ENCODE measurements at places on chromosomes 1 and 21.

DNA sequence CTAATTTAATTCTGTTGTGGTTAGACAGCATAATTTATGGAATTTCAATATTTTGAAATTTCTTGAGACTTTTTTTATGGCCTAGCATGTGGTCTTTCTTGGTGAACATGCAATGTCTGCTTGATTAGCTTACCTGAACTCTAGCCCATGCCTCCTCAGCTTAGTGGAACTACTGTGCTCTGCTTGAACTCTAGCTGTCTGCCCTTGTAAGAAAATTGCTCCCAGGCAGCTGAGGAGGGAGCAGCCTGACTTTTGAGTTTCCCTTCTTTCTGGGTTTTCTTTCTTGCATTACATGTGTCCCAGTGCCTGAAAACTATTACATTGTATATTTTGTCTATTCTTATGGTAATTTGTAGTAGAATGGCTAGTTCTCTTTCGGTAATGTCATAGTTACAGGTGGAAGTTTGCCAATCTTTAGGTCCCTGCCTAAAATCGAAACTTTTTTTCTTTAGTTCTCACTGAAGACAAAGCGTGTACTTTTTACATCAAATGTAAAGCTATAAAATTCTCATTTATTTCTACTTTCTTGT is 105.3 kb downstream of the MAST2 start:
- no peak for DNase-seq

GRCh38 chr1:217899614-217900013 is 268.5 kb downstream of the SPATA17 start:
- DNase-seq, result no peak

DNA sequence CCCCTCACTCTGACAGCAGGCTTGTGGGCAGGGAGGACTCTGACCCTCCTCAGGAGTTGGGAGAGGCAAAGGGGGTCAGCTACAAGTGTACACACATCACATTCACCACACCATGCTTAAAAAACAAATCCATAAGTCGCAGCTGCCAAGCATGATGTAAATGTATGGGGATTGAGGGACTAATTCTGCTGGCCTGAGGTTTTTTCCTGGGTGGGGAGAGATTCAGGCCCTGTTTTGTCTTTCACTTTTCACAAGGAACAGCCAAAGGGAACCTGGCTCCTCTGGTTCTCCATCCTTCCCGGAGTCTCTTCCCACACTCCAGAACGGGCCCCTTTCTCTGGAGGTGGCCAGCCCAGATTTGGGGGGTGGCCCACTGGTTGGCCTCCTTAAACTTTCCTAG is 1.3 kb upstream of the MTARC2 start:
- DNase-seq, result no peak

DNA sequence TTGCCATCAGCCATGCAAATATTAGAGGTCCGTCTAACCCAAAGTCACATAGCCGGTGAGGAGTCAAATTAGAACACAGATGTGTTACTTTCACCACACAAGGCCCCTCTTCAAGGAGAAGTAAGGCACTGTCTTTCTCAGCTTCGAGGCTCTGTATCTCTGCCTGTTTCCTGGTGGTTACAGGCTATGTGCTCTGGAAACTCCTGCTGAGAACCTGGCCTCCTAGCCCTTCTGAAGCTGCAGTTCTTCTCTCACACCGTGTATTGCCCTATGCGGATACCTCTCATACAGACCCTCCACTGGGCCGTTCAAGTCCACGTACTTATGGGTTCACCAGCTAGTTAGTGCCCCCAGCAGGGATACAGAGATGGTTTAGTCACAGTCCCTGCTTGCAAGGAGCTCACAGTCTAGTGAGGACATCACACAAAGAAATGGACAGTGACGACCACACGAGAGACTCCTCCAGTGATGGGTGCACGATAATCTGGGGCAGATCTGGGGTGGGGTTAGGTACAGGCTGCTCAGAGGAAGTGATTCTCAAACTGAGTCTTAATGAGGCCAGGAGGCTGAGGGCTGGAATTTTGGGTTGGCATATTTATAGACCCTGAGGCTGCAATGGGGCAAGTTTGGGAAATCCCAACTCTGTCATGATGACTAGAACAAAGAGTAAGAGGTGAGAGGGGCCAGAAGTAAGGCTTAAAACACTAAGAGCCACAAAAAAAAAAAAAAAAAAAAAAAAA is 22.8 kb upstream of the ELOA start:
- DNase-seq, result no peak

DNA sequence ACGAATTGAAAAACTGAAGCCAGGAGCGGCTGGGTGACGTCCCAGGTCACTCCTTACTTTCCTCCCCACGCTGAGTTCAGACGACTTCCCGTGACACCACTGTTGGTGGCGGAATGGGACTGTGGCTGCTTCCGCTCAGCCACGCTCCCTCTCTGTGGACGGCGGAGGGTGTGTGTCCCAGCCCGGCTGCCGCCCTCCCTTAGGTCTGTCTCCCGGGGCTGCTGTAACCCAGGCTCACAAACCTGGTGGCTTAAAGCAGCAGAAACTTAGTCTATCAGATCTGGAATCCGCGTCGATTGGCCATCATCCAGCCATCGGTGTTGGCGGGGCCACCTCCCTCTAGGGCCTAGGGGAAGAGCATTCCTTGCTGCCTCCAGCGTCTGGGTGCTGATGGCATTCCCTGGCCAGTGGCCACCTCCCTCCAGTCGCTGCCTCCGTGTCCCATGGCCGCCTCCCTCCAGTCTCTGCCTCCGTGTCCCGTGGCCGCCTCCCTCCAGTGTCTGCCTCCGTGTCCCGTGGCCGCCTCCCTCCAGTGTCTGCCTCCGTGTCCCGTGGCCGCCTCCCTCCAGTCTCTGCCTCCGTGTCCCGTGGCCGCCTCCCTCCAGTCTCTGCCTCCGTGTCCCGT is 17.5 kb downstream of the TRPM2 start:
- DNase-seq, result no peak

GRCh38 chr1:152169366-152170025 is 10.5 kb upstream of the RPTN start:
- DNase-seq, result no peak

DNA sequence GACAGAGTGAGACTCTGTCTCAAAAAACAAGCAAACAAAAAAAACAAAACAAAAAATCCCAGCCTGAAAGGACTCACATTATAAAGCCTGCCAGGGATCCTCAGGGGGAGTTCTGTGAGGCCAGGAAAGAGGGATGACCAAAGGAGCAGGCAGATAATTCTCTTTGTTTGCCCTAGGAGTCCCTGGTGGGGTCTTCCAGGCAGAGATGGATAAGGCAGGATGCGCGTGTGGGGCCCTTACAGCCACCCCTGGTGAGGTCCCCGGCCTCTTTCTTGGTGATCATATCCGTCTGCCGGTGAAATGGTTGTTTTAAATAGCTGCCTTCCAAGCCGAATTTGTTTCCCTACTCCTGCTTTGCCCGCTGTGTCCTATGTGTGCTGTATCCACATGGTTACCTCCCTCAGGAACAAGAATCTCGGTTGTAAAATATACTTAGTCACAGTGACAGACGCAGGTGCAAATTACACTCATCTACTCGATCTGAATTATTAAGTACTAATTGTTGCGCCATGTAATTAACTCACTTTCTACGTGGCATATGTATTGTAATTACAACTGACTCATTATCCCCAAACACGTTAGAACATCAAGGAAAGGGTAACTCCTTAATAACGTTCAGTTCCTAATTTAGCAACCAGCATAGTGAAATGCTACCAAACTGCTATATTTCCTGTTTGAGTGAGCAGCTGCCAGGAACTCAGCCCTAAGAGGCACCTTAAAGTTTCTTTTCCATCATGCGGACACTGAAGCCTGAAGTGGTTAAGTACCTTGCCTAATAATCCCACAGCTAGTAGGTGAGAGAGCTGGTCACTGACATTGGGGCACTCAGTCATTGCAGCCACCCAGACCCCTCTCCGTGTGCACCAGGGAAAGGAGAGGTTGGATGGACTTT is 106.4 kb downstream of the ZSCAN20 start:
- peak; percentile 37 for DNase-seq

GRCh38 chr1:110476028-110476765 is 25.2 kb downstream of the PROK1 start:
- DNase-seq, result no peak

- no peak for DNase-seq
These were observed 33.4 kb downstream of the CAPN2 start for GRCh38 chr1:223745731-223746130.

GRCh38 chr1:22053861-22054770 is 1.6 kb downstream of the CDC42 start:
- DNase-seq, result no peak

DNA sequence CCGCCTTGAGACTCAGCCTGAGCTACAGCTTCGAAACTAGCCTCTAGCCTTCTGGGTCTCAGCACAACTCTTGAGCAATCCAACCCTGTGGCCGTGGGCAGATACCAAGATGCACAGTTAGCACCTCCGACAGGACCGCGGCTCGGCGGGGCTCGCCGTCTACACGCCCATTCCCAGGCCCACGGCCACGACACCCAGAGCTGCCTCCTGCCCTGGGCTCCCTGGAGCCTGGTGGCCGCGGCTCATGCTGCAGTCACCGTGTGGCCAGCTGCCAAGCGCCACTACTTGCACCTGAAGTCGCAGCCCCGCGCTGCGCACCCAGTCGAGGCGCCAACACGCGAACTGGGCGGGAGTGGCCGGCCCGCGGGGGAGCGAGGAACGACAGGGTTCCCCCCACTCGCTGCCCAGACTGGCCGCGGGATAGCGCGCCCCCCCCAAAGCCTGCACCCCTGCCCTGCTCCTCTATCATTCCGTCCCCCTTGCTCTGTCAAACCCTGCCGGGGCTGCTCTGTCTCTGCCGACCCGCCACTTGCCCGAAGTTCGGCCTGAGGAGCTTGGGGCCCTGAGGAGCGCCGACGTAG is 729 bp upstream of the CDCA8 start:
- DNase-seq, result no peak

DNA sequence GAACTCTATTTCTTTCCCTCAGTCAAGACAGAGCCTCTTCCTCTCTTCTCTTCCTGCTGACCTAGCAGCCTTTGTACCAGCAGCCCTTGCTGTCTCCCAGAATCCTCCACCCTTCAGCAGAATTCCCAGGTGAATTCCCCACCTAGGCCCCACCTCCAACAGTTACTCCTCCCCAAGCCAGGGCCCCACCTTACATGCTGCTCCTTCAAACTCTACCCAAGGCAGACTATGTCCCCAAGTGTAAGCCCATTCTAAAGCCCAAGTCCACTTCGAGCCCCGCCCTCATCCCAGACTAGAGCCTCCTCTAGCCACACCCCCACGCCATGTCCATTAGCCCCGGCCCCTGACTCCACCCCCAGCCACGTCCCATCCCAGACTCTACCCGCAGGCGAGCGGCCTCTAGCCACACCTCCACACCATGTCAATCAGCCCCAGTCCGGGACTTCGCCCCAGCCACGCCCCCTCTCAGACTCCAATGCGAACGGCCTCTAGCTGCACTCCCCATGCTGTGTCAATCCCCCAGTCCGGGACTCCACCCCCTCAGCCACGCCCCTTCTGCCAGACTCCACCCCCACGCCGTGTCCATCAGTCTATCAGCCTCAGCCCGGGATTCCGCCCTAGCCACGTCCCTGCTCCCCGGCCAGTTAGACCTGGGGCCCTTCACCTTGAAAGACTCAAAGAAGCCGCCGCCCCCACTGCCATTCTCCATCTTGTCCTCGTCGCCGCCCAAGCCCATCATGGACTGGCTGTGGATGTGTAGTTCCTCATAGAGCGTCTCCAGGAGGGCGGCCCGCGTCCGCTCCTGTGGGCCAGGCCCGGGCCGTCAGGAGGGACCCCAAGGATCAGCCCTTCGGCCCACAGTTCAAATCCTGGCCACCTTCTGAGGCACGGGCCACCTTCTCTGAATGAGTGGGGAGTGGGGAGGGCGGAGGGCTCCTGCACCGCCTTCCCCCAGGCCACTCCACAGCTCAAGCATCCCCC is 61.3 kb downstream of the RAP1GAP start:
- no peak for DNase-seq

- no peak for DNase-seq
These were observed 17.0 kb downstream of the SPATA46 start for GRCh38 chr1:162359523-162360236.

DNA sequence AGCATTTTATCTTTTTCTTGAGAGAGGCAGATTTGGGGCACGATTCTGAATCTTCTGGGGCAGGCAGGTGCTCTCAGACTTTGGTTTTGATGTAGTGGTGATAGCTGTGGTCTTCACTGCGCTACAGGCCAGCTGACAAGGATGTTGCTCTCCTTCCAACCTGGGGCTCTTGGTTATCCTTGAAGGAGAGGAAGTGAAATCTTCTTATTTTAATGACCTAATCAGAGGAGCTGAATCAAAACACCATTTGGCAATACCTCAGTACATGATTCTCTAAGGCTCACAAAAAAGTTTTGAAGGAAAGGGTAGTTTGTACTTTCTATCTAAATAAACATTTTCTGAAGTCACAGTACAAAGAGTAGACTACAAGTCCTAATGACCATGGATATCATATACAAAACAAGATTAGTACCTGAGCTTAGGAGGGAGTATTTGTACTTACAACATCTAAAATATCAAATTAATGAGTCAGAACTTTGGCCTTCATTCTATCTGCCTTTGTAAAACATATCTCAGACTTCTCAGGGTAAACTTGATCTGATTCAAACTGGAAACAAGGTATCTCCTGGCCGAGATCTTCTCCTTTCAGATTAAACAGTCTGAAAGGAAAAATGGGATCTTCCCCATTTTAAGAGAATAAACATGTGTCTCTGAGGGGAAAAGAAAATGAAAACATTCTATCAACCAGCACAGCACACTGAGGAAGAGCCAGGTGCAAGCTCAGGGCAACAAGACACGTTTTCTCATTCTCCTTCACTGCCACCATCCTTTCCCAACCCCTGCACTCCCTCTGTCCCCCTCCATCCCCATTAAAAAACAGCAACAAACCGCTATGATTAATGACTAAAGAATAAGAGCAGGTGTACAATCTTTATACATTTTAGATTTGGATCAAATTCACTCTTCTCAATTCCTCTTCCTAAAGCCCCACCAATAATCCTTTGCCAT is 69.2 kb downstream of the SH3GLB1 start:
- DNase-seq, result no peak

GRCh38 chr1:67333603-67334002 is 25.9 kb downstream of the IL12RB2 start:
- no peak for DNase-seq

DNA sequence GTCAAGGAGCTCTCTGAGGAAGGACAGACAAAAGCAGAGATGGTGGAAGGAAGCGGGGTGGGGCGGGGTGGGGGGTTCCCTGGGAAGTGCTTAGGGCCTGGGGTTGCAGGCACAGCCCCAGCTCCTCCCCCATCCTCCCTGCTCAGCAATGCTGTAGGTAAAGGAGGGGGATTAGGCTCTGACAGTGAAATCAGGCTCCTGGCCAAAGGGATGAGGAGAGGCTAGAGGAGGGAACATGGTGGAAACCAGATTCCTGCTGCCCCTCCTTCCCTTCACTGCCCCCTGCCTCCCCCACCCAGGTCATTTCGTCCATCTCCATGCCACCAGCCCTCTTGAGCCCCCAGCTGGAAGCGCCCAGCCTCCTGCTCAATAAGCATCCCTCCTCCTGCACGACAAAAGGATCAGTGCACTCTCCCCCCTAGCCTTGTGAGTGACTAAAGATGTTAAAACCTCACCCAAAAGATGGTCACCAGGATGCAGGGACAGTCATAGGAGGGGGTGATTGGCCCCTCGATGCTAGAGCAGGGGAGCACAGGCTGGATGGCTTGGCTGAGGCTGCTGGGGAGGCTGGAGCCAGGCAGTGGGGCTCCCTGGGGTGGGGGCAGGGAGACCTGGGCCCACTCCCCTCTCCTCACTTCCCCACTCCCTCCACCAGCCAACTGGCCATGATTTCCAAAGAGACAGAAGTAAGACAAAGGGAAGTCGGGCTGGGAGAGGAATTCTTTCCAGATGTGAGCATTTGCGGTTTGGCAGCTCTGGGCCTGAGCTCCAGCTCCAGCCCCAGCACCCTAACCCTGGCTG is 2.2 kb upstream of the CRABP2 start:
- no peak for DNase-seq

- DNase-seq, result peak; percentile 6
These were observed 102.2 kb downstream of the COQ8A start for GRCh38 chr1:227042292-227042691.

GRCh38 chr1:47340227-47340626 is 6.6 kb downstream of the CMPK1 start:
- no peak for DNase-seq
